ENCODE measurements at places on chromosomes 2 and 18.

GRCh38 chr2:101396316-101396717, 9.0 kb upstream of the CREG2 start:
- no peak for DNase-seq

DNA sequence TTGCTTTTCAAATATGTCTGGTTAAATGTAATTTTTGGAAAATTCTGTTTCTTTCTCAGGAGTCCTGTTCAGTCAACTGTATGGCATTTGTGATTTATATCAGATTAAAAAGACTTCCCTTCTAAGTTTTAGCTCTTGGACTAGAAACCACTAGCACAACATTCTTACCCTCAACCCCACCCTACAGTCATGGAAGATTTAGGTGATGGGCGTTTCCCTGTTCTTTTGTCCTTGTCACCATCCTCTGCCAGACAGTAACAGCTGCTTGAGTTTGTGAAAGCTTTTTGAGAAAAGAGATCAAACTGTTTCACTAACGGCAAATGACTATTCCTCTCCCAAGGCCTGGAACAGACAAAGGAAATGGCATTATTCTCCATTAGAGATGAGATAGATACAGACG, 31.8 kb downstream of the SERPINB5 start:
- DNase-seq: no peak

- DNase-seq: no peak
These were observed 118.1 kb downstream of the MYO1B start for GRCh38 chr2:191363267-191363666.

GRCh38 chr2:168941297-168941696, 40.2 kb downstream of the G6PC2 start:
- DNase-seq: no peak

GRCh38 chr2:236951830-236952475, 133.7 kb upstream of the COPS8 start:
- DNase-seq: no peak

DNA sequence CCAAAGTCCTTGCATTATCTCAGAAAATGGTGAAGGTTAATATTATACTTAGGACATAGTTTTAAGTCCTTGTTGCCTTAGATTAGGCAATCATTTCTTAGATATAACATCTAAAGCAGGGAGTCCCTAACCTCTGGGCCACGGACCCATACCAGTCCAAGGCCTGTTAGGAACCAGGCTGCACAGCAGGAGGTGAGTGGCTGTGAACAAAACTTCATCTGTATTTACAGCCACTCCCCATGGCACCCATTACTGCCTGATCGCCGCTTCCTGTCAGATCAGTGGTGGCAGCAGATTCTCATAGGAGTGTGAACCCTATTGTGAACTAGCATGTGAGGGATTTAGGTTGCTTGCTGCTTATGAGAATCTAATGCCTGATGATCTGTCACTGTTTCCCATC, 86.5 kb upstream of the MYO3B start:
- DNase-seq: no peak

- DNase-seq: no peak
These were observed 43.0 kb downstream of the NDUFAF7 start for GRCh38 chr2:37274359-37274965.
